ENCODE measurements at places on chromosomes 3 and 15.

DNA sequence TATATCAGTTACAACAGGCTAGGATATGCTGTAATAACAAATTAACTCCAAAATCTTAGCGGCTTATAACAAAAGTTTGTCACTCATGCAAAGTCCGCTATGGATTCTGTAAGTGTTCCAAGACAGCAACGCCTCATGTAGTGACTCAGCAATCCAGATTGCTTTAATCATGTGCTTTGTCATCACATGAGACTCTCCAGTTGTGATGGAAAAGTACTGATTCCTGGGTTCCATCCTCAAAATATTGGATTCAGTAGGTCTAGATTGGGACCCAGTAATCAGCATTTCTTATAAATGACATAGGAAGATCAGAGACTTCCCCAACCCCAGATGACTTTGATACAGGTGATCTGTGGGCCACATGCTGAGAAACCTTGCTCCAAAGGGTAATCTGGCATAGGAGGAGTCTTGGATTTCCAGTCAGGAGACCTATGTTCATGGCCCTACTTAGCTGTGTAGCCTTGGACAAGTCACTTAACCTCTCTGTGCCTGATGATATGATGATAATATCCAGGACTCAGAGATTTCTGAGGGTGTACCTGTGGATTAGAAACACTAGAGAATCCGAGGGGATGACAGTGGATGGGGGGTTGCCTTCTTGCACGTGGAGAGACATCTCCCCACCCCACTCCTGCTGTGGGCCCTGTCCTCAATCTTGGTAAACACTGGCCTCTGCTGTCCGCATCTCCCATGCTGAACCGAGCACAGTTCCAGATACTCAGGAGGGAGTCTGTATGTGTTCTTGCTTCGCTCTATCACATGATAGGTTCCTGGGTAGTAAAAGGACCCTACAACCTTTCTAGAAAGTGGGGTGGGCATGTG is 65.5 kb downstream of the CORO2B start:
- DNase-seq, result no peak

DNA sequence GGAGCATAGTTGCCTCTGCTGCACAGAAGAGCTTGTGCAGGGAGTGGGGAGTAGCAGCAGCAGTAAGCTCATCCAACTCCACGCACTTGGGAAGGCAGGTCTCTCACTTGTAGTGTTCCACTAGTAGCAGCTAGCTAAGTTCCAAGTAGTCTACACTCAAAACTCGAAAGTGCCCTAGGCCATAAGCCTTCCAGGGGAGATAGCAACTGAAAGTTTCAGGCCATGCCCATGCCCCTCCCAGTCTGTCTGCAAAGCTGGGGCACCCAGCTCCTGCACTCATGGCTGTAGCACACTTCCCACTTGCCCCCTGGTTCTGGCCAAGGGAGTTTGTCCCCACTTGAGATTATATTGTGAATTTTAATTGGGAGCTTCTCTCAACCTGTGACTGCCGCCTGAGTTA is 57.5 kb downstream of the MFSD1 start:
- DNase-seq, result no peak

DNA sequence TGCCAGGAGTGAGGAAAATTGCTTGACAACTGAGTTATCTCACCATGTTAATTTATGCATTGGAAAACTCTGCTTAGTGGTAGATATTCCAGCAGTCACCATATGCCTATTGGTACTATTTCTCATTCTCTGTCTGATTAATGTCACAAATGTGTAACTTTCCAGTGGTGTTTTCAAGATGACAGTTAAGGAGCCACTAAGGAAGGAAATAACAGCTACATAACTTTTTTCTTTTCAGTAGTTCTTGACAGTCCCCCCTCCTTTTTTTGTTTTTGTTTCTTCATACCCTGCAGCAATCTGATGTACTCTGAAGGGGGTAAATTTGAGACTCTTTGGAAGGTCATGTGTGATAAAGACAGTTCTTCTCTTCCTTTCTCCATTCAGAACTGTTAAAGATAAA is 13.1 kb downstream of the RASA2 start:
- DNase-seq, result no peak

DNA sequence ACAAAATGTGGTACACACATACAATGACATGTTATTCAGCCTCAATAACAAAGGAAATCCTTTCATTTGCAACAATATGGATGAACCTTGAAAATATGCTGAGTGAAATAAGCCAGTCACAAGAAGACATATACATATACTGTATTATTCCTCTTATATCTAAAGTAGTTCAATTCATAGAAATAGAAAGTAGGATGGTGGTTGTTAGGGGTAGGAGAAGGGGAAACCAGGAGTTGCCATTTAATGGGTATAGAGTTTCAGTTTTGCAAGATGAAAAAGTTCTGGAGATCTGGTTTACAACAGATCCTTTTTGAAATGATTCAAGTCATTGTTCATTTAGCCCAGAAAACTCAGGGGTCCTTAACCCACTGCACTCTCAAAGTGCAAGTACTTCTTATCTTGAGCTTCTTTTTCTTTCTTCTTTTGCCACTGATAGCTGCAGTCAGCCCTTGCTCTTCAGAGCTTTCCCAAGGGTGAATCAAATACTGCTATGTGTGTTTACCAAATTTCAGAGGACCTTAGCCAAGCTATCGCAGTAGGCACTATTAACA is 208.0 kb upstream of the EOMES start:
- DNase-seq, result no peak

GRCh38 chr3:183210862-183211341 is 42.2 kb upstream of the B3GNT5 start:
- no peak for DNase-seq

- no peak for DNase-seq
These were observed 210.3 kb downstream of the RAP2B start for GRCh38 chr3:153372326-153372725.

DNA sequence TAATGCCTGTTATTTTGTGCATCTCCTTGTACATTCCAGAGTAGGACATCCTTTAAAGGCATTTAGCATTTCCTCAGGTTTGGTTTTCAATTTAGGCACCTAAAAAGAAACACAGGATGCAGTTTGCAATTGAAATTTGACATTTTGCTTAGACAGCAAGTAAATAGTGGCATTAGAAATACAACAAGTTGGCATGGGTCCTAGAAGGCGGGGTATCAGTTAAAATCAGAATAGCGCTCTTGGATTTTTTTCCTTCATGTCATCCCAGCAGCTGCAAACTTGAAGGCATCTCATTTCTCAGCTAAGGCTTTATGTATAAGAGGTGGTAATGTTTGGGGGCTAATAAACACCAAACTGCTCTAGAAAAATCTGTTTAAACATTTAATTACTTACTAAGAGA is 47.5 kb upstream of the SKOR1 start:
- DNase-seq, result peak; percentile 9

- DNase-seq, result no peak
These were observed 11.2 kb downstream of the ALDH1A3 start for GRCh38 chr15:100890850-100891249.

DNA sequence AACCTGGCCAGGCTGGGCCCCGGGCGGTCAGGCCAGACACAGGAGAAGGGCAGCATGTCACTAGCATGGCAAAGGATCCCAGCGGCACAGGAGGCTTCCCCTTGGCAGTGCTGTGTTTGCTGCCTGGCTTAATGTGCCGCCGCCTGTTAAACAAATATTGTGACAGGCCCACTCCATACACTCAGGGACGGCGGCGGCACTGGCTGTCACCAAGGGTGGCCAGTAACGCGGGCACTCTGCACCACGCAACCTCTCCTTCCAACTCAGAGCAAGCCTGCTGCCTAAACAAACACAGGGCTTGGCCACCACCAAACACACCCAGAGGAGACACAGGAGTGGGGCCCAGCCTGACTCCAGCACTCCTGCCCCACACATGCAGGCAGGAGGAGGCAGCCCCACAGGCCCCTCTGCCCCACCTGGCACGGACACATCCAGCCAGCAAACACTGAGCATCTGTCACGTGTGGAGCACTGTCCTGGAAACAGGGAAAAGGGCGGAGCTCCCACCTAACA is 48.0 kb downstream of the TPRA1 start:
- DNase-seq, result peak; percentile 37

DNA sequence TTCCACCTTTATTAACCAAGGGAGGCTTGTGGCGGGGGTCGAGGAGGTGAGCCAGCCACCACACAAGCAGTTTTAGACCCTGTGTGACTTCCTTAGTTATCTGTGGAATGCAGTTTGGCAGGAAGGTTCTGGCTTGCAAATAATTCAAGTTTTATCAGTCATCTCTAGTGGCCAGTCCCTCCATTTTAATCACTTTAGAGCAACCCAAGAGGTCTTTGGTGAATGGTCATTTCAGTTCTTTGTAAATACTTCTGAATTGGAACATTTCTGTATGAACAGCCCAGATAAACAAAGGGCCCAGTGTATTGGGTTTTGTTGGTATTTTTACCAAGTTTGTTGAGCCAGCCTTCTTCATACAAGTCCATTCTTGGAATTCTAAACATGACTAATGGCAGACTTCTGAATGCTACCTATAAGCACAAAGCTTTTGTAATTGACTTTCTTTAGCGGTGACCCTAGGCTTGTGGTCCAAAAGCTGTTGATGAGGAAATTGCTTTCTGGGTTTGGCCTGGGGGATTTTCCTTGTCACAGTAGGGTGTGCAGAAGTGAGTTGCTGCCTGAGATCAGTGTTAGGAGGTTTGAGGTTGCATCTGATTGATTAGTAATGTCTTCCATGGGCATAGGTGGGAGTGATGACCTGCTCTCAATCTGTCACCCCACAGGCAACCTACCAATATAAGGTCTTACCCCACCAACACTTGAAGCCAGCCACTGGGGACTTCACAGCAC is 193.3 kb upstream of the TOPAZ1 start:
- no peak for DNase-seq

- no peak for DNase-seq
These were observed 15.2 kb downstream of the MCM2 start for GRCh38 chr3:127613406-127613805.

GRCh38 chr15:63979262-63979793 is 67.0 kb downstream of the DAPK2 start:
- no peak for DNase-seq

GRCh38 chr3:29064085-29064484 is 216.8 kb upstream of the RBMS3 start:
- DNase-seq, result no peak

- no peak for DNase-seq
These were observed 24.3 kb upstream of the TATDN2 start for GRCh38 chr3:10223676-10224639.

GRCh38 chr15:31195871-31196270 is 94.3 kb upstream of the TRPM1 start:
- DNase-seq, result no peak

- no peak for DNase-seq
These were observed 16.7 kb upstream of the DENND6A start for GRCh38 chr3:57709559-57709958.

- no peak for DNase-seq
These were observed 776.3 kb downstream of the TUSC7 start for GRCh38 chr3:117485841-117486240.

DNA sequence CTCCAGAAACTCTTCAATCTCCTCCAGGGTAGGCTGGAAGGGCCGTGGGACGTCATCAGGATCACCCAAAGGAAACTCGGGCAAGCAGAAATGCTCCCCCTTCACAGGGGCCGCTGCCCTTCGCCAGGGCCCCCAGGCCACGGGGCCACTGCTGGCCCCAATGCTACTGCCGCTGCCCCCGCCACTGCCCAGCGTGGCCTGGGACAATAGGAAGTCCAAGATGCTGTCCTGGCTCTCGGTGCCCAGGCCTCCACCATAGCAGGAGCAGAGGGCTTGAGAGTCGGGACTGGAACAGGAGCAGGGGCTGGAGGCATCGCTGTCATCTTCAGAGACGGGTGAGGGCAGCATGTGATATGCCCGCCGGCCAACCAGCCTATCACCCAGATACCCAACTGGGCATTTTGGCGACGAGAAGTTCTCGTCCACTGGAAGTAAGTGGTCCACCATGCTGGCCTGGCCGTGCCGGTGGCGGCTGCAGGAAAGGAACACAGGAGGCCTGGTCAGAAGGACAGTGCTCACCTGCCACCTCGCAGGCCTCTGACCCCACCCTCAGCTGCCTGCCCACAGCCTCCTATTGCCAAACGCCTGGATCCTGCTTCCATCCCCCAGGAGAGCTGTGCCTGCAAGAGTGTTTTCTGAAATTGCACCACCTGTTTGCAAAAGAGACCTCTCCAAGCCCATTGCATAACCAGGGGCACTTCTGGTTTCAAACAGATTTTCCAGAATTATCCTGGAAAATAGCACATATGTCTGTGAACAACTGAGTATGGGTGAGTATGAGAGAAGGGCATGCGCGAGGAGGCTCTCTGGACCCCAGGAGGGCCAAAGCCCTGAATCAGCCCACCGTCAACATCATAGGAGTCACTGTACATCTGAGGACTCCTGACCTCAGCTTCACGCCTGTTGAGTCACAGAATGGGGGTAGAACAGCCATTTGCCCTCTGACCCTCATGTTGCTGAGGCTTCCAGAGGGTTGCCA is 4.4 kb downstream of the KLF15 start:
- no peak for DNase-seq

DNA sequence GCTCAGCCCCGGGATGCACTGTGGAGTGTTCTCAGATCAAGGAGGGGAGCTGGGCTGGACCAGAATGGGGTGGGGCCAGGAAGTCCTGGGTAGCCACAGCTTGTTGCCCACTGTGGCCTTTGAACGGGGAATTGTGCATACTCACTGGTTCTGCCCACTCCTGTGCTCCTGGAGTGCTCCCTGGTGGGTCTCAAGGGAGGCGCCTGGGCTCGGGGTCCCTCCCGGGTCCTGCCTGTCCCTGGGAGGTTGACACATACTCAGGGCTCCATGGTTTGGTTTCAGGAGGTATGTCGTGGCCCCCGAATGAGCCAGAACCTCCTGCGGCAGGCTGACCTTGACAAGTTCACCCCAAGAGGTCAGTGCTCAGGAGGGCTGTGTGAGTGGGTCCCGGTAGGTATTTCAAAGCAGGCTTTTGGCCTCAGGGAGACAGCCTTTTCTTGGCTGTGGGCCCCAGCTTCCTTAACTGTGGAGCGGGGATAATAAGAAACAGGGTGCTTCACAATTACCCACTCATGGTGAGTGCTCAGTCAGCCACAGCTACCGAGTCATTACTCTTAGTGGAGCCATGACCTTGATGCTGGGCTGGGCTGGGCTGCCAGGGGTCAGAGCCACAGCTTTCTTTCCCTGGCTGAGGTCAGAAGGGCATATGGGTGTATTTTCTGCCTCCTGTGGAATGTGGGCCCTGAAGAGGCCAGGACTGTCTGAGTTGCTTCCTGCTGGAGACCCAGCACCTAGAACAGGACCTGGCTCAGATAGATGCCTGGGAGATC is 7.6 kb downstream of the DNAH1 start:
- DNase-seq, result no peak

GRCh38 chr3:120894316-120895057 is 13.5 kb upstream of the STXBP5L start:
- DNase-seq, result no peak

DNA sequence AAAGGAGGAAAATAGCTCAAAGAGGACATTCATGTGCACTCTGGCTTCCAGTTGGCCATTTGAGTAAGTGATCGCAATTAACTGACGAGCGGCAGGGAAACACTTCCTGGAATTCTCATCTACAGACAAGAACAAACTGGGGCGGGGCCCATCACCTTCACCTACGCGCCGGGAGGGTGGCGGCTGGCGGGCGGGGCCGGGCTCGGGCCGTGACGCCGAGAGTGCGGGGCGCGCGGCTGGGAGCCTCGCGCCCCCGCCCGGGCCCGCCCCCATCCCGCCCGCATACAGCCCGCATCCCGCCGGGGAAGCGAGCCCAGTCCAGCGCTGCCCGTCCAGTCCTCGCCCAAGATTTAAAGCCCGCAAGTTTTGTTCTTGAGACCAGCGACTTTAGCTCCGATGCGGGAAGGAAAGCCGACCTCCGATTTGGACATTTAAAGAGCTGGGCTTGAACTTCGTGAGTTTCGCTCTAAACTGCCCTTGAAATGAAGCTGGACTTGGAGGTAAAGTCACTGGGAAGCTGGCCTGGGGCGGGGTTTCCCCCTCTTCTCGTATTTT is at the start of gene B3GNT5:
Gene B3GNT5 (plus strand): TSS at position 281 of the 555 bp plus-strand sequence. CDS start 16,546 bp downstream, outside the sequence.
- DNase-seq, result peak; percentile 96

GRCh38 chr3:54188176-54188791 is 65.9 kb downstream of the CACNA2D3 start:
- DNase-seq, result no peak
